ENCODE measurements at places on chromosomes 16 and 17.

DNA sequence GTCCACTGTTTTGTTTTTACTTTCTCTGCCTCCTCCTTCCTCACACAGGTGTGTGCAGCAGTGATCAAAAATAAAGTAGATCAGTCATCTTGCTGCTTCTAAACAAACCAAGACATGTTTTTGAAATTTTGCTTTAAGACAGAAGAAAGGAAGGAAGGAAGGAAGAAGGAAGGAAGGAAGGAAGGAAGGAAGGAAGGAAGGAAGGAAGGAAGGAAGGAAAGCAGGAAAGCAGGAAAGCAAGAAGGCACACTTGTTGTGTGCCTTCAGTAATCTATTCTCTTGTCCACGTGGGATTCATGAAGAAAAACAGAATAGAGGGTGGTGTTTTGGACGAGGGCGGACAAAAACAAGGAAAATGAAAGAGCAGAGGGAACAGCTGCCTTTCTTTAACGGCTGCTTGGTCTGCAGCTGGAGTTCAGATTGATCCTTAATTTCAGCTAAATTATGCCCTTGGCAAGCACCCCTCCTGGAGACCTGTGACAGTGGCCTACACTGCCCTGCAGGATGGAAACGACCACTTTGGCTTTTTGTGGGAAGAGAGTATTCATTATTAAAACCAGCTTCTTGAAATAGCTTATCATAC lies 188.5 kb upstream of the IRX3 start:
- DNase-seq, result no peak

DNA sequence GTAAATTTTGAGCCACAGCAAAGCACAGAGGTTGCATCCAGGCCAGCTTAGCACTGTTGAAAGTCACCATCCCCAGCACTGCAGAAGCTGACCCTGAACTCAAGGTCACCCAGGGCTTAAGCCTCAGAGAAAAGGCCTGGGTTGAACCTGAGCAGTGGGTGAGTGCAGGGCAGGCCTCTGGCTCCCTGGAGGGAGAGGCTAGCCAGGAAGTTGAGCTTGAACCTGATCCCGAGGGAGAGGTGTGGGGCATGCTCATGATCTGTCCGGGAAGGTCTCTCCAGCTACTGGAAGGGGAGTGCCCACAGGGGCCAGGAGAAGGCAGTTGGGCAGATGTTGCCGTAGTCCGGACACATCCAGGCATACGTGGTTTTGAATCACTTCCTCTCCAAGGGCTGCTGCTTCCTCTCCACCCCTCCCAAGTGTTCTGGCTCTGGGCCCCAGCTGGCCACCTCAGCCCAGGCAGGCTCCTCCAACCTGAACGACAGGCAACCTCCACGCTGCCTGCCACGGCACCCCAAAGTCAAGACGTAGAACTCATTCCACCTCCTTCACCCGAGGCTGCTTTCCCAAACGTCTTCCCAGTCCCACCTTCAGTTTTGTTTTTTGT lies 18.4 kb downstream of the CARHSP1 start:
- no peak for DNase-seq

GRCh38 chr17:66302761-66303626 lies 581 bp downstream of the PRKCA start:
- DNase-seq, result no peak

DNA sequence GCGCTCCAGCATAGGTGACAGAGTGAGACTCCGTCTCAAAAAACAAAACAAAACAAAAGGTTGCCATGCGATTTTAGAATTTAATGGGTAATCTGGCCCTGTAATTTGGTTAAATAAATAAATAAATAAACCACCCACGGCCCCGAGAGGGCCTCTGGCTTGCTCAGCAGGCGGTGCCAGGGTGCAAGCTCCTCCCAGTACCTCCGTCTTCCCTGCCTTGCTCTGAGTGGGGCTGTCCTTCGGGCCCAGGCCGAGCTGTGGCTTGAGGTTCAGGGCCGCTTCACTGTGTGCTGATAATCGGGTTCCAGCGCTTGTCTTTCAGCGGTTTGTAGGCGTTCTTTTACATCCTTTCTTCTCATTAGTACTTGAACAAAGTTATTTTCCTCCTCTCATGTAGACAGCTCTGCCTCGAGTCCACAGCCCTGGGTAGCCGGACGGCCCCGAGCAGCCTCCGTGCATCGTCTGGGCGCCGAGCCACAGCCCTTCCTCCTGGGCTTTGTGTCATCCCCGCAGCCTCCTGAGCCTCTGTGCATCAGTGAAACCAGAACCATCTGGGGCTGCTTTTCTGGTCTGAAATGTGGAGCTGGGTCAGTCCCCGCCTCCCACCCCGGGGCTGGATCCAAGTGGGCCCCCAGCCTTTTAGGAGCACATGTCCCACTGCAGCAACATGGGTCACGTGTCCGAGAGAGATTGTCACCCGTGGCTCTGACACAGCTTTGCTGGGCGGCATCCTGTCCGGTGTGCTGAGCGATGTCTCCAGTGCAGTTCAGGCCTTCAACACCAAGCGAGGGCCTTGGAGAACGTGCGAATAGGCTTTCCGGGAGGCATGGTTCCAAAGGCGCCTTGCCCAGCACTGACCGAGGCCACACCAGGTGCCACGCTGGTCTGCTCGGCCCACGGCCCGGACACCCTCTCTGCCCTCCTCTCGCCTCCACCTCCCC lies 157.4 kb upstream of the CHMP6 start:
- DNase-seq, result no peak

DNA sequence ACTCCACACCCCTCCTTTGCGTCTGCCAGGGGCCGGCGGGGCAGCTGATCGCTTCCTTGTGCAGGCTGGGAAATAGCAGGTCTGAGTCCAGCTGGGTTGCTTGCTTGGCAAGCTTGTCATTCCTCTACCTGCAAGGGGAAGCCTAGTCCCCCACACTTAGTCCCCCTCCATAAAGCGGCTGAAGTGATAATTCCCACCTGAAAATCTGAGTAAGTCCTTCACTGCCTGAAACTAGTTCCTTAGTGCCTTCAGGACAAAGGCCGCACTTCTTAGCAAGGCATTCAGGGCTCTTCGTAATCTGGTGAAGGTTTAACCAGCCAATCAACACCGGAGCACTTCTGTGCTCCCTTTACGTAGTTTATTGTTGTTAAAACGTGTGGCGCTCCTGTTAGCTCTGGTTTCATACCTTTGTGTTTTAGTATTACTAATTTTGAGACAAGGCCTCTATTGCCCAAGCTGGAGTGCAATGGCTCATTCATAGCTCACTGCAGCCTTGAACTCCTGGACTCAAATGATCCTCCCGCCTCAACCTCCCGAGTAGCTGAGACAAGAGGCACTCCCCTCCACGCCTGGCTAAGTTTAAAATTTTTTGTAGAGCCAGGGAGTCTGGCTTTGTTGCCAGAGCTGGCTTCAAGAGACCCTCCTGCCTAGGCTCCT lies 817 bp downstream of the PSKH1 start:
- no peak for DNase-seq

GRCh38 chr16:88430524-88431446 lies 22.3 kb upstream of the ZFPM1 start:
- no peak for DNase-seq

- DNase-seq, result no peak
Observed at GRCh38 chr17:14297161-14297851, 3.6 kb upstream of the HS3ST3B1 start.

- no peak for DNase-seq
Observed at GRCh38 chr17:81599719-81600486, 37.0 kb downstream of the NPLOC4 start.

DNA sequence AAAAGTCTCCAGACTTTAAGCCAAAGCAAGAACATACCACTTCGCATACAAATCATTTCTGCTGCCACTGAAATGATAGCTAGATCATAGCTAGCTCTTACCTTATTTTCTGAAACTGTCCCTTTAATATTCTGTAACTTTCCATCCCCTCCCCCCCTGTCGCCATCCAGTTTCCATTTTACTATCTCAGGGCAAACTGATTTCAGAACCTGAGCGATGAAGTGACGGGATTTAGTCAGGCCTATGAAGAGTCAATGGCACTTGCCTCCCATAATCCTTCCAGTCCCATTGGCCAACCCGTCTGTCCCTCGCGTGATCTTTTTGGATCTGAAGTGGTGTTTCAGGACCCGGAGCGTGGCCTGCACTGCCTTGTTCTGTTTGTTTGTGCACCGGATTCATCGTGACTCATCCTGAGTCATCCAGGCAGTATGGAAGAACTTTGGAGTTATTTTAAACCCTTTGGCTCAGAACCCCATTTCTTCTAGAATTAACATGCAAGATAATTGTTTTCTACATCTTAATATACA lies 199.8 kb upstream of the CHMP6 start:
- no peak for DNase-seq

GRCh38 chr16:84199861-84200260 lies 8.9 kb downstream of the ADAD2 start:
- DNase-seq, result no peak

DNA sequence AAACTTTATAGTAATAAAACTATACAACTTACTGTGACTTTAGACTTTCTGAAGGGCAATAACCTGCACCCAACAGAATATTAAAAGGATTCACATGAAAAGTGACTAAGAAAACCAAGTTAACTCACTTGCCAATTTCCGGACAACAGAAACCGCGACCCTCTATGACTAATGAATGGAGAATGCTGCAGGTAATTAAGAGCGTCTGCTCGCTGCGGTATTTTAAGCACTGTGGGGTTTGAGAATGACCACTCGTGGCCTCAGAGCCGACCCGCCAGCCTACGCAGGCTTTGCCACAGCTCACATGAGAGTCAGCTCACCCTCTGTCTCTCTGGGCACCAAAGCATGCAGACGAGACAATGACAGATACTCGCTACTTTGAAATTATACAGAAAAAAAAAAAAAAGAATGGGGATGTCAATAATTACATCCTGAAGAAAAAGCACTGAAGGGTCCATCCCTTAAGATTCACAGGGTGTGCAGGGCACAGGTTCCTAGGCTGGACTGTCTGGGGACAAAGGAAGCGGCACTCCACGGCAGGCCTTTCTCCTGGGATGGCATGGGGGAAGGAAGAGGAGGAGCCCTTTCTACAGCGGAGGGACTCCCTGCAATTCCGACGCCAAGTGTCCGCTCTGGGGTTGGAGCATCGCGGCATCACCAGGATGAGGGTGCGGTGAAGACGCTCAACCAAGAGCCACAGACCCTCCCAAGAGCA lies 35.0 kb downstream of the ZCCHC14 start:
- DNase-seq, result no peak

DNA sequence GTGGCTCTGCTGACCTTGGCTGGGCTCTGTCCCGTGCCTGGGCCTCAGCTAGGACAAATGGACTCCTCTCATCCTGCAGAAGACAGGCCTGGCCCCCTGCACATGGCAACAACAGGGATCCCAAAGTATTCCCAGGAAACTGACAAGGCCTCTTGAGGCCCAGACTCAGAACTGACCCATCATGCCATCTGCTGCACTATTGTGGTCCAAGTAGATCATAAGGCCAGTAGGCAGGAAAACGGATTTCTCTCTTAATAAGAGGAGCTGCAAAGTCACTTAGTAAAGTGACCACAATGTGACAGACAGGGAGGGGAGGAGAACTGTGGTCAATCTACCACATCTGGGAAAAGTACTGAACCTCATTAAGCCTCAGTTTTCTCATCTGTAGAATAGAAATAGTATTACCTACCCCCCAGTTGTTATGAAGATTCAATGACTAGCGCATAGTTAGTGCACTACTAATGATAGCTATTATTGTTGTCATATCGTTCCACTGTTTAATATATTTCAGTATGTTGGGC lies 62.1 kb upstream of the TNRC6A start:
- no peak for DNase-seq

- no peak for DNase-seq
Observed at GRCh38 chr16:89058812-89059211, 34.8 kb upstream of the ACSF3 start.

DNA sequence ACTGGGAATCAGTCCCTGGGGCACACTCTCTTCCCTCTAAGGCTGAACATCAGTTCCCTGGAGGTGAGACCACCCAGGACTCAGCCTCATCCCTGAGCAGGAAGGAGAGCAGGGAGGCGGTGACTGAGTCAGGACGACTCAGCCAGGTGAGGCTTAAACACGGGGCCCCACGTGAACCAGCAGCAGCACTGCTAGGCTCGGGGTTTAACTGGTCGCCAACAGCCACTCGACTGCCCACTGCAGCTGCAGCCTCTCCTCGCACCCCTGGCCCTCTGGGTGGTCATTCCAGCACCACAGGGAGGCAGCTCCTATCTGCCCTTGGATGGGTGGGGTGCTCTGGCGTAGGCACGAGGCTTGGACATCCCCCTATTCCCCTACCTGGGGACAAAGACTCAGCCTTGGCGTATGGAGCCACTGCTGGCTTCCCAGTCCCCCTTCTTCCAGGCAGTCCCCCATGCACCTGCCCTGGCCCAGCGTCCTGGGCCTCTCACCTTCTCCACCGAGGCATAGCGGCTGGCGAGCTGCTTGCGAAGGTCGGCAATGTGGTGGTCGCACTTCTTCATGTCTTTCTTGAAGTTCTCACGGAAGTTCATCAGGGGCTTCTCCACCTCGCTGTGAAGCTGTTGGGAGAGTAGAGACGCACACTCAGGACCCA lies 21.2 kb upstream of the RCVRN start:
- DNase-seq, result no peak

DNA sequence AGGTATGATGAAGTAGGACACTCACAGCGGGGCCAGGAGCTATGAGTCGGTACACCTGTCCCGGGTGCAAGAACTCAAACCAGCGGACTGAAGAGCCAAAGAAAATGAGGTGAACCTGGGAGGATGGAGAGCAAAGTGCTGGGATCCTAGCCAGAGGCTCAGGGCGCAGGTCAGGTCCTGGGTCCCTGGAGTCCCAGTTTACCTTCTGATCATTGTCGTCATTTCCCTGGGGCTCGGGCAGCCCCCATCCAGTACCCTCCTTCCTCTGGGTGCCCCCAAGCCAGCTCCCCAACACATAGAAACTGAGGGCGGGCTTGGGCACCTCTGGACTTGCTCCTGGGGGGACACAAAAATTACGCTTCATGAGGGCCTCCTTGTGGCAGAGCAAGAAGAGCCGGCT lies 16.2 kb downstream of the CTC1 start:
- no peak for DNase-seq

- DNase-seq, result no peak
Observed at GRCh38 chr17:17401271-17401781, 75.5 kb upstream of the MED9 start.

DNA sequence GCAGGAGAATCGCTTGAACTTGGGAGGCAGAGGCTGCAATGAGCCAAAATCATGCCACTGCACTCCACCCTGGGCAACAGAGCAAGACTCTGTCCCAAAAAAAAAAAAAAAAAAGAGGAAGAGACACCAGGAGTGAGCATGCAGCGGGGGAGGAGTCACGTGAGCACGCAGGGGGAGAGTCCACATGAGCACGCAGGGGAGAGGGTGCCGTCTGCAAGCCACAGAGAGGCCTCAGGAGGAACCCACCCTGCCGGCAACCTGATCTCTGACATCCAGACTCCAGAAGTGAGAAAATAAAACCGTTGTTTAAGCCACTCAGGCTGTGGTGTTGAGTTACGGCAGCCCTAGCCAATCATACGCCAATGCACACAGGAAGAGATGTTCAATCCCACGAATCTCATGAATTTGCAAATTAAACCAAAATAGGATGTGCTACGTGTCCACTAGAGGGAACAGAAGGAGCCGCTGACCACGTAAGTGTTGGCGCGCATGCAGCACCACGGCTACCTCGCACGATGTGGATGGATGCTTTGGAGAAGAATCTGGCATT lies 42.2 kb downstream of the CCDC57 start:
- DNase-seq, result no peak

GRCh38 chr16:75075688-75076268 lies 40.8 kb downstream of the LDHD start:
- DNase-seq, result no peak

- peak; percentile 45 for DNase-seq
Observed at GRCh38 chr17:75087558-75088453, at the start of gene SLC16A5. Gene SLC16A5 (plus strand): TSS chr17:75087954. CDS start chr17:75093637, 5,683 bp downstream.
